ENCODE measurements at places on chromosomes 16 and 17.

- DNase-seq = no peak
Measured at GRCh38 chr17:81018044-81018802, 16.7 kb upstream of the BAIAP2 start.

- no peak for DNase-seq
Measured at GRCh38 chr16:10080051-10080772, 102.0 kb downstream of the GRIN2A start.

DNA sequence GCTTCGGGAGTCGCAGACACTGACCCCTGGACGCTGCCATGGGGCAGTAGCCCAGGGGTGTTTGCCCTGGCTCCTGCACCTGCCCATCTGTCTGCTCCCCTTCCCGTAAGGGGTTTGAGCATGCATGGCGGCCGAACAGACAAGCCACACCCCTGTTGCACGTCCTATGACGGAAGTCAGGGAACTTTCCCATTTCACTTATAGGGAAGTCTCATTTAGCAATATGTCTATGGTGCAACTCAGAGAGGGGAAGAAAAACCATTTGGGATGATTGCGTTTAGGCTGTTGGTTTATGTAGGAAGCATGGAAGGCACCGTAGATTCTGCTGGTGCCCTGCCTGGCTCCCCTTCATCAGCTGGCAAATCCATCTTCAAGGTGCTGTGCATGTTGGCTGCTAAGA lies 112.5 kb downstream of the HAPSTR1 start:
- peak; percentile 41 for DNase-seq

DNA sequence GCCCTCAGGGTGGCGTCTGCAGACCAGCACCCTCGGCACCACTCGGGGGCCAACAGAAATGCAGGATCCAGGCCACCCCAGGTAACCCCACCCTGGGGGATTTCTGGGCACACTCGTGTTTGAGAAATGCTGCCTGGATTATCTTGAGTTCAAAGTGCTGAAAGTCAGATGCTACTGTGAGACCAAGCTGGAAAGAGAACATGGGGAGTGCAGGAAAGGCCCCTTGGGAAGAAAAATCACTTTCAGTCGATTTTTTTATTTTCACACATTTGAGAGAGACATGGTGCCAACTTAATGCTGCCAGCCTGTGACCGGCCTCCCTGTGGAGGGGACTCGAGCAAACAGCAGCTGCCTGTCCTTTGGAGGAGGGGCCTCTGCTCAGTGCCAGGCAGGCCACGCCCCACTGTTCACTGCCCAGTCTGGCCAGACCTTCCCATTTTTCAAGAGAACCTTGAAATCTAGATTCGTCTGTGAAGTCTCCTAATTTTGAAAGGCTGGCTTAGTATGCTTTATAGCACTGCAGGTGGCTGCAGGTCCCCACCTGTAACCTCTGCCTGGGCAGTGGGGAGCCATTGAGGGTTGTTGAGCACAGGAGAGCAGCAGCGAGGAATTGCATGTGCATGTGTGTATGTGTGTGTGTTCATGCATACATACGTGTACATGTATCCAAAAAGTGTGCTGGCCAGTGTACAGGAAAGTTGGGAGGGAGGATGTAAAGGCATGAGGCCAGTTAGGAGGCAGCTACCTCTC lies 70.7 kb upstream of the PLCG2 start:
- no peak for DNase-seq

- DNase-seq = no peak
Measured at GRCh38 chr17:77458202-77459017, 317.6 kb downstream of the SEC14L1 start.

GRCh38 chr16:21617607-21618006 lies 18.2 kb downstream of the METTL9 start:
- DNase-seq = peak; percentile 94

DNA sequence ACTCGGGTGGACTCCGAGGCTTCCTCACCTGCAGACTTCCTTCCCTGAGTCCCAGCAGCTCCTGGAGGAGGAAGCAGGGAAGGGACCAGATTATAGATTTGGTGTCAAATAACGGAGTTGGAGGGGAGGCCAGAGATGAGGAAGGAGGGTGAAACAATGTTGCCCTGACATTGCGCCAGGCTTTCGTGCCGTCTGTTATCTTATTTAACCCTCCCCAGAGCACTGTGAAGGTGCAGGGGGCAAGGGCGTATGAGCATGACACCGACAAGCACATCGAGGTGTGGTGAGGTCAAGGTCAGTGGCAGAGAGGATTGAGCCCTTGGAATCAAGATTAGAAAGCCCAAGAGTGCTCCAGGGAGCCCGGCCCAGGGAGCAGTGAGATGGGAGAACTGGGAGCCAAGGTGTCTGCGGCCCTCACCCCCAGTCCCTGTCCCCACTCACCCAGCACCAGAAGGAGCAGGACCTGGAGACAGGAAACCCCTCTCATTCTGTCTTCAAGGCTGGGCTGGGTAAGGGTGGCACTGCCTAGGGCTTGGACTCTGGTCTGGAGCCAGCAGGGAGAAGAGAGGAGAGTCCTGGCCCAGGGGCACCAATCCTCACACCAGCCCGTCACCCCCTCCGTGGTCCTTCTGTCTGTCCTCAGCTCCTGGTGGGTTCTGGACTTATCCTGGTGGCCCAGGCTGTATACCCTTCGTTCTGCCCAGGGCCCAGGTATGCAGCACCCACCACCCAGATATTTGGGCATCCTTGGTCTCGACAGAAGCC lies 1.1 kb downstream of the PRSS33 start:
- DNase-seq = no peak

GRCh38 chr17:67671493-67671892 lies 46.2 kb upstream of the NOL11 start:
- DNase-seq = no peak

DNA sequence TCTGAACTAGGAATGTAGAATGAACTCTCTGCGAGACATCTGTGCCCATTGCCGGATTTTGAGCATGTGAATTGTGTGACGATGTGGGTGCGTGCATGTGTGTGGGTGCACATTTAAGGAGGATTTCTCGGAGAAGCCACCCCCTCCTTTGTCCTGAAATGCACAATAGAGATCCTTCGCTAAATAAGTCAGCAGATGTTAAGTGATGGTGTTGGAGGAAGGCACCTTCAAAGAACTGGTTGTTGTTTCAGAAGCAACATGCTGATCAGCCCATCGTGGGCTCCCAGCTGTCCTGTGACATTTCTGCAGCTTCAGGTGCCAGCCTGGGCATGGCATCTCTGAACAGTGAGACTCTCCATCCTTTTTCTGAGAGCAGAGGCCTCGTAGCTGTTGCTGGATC lies 194.9 kb downstream of the MSI2 start:
- DNase-seq = no peak

DNA sequence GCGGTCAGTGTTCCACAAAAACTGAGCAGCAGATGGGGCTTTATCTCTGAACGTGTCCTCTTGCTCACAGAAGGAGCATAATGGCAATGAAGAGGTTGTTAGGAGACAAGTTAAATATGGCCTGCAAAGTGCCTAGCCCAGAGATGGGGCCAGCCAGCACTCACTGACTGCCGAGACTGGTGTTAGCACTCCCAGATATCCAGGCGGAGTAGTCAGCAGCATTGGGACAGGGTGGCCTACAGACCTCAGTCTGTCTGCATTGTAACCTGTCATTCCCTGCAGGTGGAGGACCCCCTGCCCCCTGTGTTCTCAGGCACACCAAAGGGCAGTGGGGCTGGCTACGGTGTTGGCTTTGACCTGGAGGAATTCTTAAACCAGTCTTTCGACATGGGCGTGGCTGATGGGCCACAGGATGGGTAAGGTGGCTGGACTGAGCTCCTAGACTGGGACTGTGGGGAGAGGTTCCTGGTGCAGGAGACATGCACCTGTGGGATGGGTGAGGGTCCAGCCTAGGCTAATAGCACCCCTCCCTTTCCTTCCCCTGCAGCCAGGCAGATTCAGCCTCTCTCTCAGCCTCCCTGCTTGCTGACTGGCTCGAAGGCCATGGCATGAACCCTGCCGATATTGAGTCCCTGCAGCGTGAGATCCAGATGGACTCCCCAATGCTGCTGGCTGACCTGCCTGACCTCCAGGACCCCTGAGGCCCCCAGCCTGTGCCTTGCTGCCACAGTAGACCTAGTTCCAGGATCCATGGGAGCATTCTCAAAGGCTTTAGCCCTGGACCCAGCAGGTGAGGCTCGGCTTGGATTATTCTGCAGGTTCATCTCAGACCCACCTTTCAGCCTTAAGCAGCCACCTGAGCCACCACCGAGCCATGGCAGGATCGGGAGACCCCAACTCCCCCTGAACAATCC lies 4.2 kb downstream of the MFAP4 start:
- DNase-seq = no peak

GRCh38 chr17:27535178-27535928 lies 79.1 kb downstream of the KSR1 start:
- DNase-seq = no peak

GRCh38 chr17:75908201-75908600 lies 3.5 kb upstream of the MRPL38 start:
- no peak for DNase-seq

DNA sequence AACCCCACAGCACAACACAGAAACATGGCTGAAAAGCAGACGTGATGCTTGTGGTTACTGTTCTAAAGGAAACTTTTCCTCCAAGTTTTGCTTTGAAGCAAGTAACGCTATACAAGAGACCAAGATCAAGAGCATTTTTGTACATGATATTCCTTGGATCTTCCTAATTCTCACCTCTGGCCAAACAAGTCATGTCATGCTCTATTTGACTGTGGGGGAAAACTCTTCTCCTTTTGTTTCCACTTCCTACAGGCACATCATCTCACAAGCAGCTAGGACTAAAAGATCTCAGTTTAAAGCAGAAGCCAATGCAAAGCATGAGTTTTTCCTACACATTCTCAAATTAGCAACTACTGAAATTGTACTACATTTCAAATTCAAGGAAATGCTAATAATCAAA lies 50.7 kb downstream of the CFDP1 start:
- no peak for DNase-seq

DNA sequence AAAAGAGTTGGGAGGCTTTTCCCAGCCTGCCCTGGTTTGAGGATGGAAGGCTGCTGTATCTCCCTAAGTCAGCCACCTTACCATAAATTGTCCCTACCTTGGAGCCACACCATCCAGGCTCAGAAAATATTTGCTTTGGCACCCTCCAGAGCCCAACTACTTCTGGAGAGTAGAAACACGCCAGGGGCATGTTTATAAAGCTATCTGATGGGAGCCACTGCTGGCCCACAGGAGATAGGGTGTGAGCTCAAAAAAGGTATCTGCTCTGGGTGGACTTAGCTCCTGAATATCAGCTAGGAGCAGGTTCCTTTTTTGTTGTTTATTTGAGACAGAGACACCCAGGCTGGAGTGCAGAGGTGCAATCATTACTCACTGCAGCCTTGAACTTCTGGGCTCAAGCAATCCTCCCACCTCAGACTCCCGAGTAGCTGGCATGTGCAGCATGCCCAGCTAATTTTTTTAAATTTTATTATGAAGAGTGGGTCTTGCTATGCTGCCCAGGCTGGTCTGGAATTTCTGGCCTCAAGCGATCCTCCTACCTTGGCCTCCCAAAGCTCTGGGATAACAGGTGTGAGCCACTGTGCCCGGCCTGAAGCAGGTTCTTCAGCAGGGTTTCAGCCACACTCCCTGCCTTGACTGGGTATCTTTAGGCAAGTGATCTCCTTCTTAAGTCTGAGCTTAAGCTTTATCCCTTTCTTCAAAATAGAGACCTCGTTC lies 147.1 kb downstream of the SALL1 start:
- no peak for DNase-seq

DNA sequence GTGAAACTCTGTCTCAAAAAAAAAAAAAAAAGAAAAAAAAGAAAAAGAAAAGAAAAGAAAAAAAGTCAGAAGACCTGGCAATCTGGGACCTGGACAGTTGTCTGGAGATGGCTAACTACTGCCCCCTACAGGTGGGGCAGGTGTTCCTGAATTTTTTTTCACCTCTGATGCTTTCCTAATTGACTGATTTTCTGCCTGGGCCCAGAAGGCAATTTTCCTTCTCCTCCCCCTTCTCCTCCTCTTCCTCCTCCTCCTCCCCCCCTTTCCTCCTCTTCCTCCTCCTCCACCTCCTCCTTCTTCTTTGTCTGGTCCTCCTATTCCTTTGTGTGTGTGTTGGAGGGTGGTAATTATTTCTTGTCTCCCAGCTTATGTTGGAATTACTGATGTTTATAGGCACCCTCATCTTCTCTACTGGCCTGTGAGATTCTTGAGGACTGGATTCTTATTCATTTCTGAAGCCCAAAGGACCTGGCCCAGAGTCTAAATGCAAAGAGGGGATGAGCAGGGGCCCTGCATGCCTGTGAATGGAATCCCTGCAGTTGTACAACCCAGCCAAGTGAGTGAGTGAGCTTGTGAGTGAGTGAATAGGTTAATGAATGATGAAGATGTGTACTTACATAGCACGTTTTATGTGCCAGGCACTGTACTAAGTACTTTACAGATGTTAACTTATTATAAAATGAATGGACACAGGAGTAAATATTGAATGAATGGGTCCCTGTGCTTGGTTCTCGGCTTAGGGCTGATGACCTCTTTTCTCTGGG lies 26.9 kb downstream of the IRX5 start:
- peak; percentile 56 for DNase-seq

- DNase-seq = no peak
Measured at GRCh38 chr17:5330981-5331380, 48.9 kb downstream of the RABEP1 start.

DNA sequence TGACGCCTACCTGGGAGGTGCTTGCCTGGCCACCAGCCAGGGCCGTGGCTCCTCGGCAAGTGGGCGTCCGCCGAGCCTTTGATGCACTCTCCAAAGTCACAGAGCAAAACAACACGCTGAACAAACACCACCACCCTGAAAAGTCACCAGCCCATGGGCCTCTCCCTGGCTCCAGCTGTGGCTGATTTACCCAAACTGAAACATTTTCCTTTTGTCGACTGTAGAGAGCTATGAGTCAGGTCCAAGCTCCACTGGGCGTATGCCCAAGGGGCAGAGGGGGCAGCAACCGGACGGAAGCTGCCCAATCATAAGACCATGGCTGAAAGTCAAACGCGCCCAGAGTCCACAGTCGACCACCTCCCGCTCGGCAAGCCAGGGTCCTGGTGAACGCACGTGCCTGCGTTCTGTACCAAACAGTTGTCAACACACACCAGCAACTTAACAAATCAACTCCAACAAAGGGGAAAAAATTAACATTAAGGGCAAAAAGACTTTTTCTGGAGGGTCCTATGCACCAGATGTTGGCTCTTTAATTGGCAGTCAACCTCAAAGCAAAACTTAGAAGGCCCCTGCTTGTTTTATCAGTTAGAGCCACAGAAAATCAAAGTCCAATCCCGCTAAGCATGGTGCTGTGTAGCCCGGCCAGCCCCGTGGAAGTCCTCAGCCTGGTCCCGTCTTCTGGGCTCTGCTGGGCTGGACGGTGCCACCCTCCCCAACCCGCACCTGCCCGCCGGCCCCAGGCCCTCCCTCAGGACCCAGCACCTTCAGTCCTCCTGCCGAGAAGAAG lies 47.3 kb downstream of the TBC1D16 start:
- DNase-seq = no peak

GRCh38 chr17:50056961-50057330 lies 1.0 kb downstream of the ITGA3 start:
- no peak for DNase-seq

DNA sequence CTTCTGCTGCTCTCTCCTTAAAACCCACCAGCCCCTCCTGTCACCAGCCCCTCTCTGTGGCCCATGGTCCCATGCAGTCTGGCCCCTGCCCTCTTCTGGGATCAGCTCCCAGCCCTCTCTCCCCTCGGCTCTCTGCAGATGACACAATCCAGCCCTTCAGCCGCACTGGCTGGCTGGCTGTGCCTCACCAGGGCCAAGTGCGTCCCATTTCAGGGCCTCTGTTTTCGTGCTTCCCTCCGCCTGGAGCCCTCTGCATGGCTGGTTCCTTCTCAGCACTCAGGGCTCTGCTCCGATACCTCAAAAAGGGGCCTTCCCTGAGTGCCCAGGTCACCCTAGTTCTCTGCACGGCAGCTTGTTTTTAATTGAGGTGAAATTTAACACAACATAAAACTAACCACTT lies 124.3 kb downstream of the SOCS1 start:
- no peak for DNase-seq

- DNase-seq = no peak
Measured at GRCh38 chr17:8921147-8921546, 44.4 kb downstream of the PIK3R5 start.
